ENCODE measurements at places on chromosomes 3 and 15.

DNA sequence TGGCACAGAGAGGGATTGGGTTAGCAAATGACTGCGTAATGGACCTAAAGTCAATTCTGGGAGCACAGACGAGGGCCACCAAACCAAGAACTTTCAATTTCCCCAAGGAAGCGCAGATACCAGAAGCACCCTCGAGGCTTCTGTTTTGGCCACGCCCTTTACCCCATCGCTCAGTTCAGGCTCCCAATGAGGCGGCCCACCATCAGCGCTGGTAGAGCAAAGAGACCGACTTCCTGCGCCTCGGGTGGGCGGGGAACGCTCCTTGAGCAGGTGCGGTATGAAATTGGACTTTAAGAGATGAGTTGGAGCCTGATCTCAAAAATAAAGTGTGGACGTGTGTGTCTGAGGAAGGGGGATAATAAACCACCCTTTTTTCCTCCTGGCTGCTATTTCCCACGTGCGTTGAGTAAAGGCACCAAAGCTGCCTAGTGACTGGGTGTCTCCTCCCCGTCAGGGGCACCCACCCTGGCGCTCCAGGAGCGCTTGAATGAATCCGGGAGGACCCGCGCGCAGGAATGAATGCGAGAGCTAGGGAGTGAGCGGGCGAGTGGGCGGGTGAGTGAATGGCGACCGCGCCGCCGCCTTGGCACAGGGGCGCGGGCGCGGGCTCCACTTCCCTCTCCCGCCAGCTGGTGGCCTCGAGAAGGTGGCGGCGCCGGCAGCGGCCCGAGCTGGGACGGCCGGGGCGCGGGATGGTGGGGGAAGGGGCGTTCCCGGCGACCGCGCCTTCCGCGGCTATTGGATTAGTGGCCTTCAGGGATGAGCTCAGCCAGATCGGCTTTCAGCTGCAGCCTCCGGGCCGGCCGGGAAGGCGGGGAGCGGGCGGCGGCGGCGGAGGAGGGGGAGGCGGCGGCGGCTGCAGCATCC, at the start of gene SPSB4:
TSS of gene SPSB4 (plus strand) at position 772 of the 867 bp plus-strand sequence. CDS start 14,758 bp downstream, outside the sequence.
- no peak for DNase-seq

- DNase-seq = no peak
Observed at GRCh38 chr15:101362359-101362758, 67.3 kb upstream of the SNRPA1 start.

DNA sequence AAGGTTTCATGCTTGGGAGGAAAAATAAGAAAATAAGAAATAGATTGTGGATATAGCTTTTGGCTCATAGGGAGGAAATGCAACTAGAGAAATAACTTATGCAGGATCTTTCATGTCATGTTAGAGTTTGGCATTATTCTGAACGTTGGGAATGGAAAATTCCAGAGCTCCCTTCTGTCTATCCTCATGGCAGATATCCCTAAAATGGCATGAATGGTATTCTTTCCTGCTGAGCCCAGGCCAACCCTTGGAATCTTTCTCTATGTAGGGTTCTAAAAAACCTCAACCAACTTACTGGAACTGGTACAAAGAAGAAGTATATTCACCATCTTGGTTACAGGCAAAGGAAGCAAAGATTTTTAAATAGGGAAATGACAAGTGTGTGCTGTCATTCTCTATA, 212.5 kb downstream of the CHST2 start:
- DNase-seq = no peak

- peak; percentile 40 for DNase-seq
Observed at GRCh38 chr3:105836533-105836932, 32.3 kb downstream of the CBLB start.

- DNase-seq = no peak
Observed at GRCh38 chr3:71360180-71360579, 223.3 kb downstream of the FOXP1 start.

DNA sequence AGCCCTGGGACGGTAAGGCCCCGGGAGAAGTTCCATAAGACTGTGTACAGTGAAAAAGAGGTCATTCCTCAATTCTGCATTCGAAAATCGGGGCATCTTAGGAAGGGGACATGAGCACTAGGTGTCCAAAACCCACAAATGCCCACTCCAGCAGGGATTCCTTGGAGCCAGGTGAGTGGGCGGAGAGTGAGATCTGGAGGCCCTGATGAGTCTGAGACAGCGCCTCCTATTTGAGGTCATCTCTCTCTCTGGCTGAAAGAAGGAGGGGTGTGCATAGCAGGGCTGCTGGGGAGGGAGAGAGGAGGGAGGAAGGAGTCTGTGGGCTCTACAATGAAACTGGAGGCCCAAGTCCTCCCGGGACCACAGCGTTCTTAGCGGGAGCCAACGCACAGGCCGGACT, 38.1 kb upstream of the LACTB start:
- no peak for DNase-seq

- DNase-seq = no peak
Observed at GRCh38 chr3:18290157-18290556, 135.0 kb downstream of the SATB1 start.

DNA sequence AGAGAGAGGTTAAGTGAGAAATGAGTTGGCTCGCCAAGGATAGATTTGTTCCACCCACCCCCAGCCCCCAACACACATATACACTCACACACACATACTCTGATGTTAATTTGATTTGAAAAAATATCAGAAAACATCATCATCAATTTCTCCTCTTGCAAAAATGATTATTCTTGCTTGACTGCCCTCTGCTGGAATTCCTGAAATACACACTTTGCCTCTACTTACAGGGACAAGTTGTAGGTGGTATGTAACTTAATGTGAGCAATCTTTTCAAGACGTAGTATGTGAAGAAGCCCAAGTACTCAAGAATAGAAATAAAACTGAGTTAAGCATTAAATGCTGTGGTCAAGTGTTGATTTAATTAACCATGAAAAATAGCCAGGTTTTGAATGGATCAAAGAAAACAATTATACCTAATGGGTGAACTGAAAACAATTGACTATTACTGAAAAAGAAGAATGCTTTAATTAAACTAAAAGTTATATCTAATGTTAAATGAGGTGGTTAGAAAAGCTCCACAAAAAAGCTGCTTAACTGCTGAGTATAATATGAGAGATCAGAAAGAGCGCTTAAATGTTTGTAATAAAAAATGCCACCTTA, 46.6 kb upstream of the MDFIC2 start:
- DNase-seq = no peak

- DNase-seq = no peak
Observed at GRCh38 chr3:65334045-65334665, 646.4 kb upstream of the ADAMTS9 start.

DNA sequence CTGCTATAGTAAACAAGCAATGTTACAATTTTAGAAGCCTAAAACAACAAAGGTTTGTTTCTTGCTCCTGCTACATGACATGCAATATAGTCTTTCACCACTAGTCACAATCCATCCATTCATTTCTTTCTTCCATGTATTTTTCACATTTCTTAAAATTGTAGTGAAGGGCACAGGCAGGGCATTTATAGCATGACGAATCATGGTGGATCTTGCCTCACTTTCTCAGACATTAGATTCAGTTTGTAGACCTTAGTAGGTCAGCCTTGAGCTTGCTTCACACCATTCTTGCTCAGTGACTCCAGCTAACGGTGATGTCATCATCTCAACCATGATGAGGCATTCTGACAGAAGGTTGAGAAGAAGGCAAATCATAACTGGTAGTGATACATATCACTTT, 546.8 kb downstream of the TBL1XR1 start:
- no peak for DNase-seq

- no peak for DNase-seq
Observed at GRCh38 chr3:8509961-8510360, 8.3 kb downstream of the LMCD1 start.

DNA sequence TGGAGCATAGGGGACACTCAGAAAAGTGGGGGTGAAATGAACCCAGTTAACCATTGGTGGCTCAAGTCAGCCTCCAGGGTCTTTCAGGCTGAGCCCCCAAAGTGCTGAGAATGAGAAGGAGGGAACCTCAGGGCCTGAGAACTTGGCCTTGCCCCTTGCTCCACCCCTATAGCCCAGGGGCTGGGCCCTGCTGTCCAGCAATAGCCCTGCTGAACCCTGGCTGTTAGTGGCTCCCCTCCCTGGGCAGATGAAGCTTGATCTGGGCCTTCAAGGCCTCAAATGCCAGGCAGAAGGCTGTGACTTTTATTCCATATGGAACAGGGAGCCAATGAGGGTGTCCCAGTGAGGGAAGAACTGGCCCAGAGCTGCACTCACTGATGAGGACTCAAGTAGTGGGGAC, 16.2 kb downstream of the ADAMTS7 start:
- DNase-seq = no peak

GRCh38 chr3:130621824-130622223, 104.8 kb downstream of the COL6A6 start:
- DNase-seq = no peak

GRCh38 chr3:117486719-117487716, 777.4 kb downstream of the TUSC7 start:
- no peak for DNase-seq

- no peak for DNase-seq
Observed at GRCh38 chr3:160090653-160091052, 102.0 kb downstream of the IL12A start.

- DNase-seq = no peak
Observed at GRCh38 chr3:133853063-133853924, 42.4 kb downstream of the RAB6B start.

DNA sequence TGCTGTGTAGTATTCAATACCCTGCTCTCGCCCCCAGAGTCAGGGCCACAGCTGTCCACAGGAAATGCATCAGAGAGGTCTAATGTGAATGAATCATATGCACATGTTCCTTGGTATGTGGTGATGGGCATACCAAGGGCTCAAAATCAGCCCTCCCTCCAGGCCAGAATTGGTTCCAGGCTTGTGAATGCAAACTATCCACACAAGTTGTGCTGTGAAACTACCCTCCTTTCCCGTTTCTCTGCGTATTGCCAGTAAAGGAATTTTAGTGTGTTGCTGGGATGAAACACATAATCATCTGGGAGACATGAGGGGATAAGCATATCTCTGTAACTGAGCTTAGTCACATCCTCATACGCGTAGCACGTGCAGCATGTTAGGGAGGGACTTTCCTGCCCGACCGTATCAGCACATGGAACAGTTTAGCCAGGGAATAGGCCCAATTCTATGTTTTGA, 9.2 kb upstream of the MME start:
- DNase-seq = no peak

DNA sequence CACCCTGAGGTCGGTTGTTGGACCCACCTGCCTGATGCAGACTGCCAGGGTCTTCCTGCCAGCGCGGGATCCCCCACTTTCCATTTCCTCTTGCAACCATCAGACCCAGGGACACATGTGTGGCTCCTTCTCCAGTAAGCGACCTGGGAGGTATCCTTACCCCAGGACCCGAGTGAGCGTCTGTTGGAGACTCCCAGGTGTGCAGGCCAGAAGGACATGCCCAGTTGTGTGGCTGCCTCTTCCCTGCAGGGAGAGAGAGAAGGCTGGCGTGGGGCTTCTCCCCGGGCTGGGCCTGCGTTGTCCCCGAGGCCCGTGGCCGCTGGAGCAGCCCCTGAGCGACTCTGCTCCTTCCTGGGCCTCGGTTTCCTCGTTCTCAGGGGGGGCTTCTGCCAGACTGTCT, 56.8 kb downstream of the APBA2 start:
- DNase-seq = no peak

DNA sequence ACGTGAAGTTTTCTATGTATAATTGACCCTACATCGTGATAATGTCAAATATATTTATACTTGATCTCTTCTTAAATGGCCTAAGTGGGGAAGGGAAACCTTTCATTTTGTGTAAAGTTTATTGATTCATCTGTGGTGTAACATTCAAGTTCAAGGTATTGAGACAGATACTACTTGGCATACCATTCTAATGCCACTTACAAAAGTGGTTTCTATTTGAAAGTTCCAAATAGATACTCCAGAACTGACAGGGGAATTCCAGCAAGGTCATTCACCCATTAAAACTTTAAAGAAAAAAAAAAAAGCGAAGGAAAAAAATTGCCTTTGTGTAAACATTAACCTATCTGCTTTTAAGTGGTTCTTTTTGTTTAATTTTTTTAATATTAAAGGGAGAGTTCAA, 45.3 kb upstream of the MAP3K13 start:
- DNase-seq = no peak

DNA sequence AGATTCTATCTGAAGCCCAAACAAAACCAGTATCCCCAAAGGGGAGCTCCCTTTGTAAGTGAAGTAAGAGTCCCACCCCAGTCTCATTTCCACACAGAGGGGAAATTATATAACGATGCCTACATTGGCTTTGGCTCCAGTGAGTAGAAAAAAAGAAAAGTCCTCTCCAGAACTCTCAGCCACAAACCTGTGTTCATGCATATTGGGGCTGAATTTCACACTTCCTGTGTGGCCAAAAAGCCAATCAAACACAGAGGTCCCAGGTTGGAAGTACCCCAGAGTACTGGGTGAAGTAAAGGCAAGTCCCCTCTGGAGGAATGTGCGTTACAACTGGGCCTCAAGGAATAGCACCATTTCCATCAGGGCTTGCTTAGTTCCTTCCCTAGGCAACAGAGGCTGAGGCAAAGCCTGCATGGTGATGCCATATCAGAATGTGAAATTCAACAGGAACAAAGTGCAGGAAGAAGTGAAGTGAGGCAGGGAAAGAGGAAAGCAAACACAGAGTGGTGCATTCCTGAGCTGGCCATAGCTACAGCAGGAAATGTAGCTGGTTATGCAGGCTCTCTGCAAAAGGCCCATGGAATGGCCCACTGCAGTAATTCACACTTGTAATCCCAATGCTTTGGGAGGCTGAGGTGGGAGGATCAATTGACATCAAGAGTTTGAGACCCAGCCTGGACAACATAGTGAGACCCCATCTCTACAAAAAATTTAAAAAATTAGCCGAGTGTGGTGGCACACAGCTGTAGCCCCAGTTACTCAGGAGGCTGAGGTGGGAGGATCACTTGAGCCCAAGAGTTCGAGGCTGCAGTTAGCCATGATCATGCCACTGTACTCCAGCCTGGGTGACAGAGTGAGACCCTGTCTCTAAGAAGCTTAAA, 16.6 kb upstream of the CX3CR1 start:
- DNase-seq = no peak

DNA sequence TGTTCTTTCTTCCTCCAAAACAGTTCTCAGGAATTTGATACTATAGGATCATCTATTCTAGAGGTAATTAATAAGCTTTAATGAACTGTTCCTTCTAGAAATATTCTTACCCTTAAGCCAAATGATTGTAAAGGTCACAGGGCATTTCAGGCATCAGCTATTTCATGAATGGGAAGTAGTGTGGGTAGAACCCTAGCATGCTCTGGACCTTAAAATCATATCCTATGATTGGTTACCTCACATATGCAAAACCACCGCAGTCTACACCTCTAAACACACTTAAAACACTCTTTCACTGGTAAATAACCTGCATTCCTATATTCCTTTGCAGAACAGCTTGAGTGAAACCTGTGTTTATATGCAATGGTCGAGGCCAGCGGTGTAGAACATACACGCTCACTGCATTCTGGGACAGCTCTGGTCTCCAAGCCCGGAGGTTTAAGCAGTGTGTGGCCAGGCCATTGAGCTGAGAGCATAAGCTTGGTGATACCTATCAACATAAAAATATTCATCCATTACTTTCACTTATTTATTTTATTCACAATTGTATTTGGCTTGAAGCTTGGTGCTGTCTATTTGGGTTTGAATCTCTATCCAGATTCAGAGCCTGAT, 87.7 kb upstream of the RASGRP1 start:
- peak; percentile 34 for DNase-seq

DNA sequence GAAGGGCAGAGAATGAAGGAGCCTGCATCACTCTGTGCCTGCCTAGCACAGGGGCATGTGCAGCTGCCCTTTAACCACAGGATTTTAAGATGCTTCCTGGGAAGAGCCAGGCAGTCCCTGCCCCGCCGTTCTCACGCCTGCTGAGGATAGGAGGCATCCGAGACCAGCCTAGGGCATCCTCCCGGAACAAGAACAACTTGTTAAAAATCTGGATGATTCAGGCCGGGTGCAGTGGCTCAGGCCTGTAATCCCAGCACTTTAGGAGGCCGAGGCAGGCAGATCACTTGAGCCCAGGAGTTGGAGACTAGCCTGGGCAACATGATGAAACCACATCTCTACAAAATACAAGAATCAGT, 15.2 kb downstream of the NRROS start:
- DNase-seq = no peak
